ENCODE measurements at places on chromosomes 2 and 18. TPM values are rescaled to one million over a fixed set of nuclear protein-coding genes. Genes with fewer than 3 reads are reported as not detected.

Gene LRP1B
- not detected for polyA plus RNA-seq

Gene AQP12B
- not detected for polyA plus RNA-seq

Gene SIX2
- not detected for polyA plus RNA-seq

Gene SLC11A1
- polyA plus RNA-seq = 0.46 TPM

Gene CCDC93
- 13.6 TPM for polyA plus RNA-seq

Gene AQP12A
- not detected for polyA plus RNA-seq

Gene EEF1B2
- 857 TPM for polyA plus RNA-seq

Gene PDCD1
- polyA plus RNA-seq = not detected

Gene RGPD5
- polyA plus RNA-seq = 8.8 TPM

Gene CD302
- 0.08 TPM for polyA plus RNA-seq

Gene TEKT4
- polyA plus RNA-seq = not detected

Gene DSG4
- polyA plus RNA-seq = 0.50 TPM

Gene OXER1
- polyA plus RNA-seq = not detected

Gene EFEMP1
- 234 TPM for polyA plus RNA-seq

Gene CGREF1
- polyA plus RNA-seq = 1.1 TPM

Gene APCDD1
- polyA plus RNA-seq = 8.5 TPM

Gene SERPINB13
- 15.5 TPM for polyA plus RNA-seq

Gene FASTKD1
- 27.7 TPM for polyA plus RNA-seq

Gene HOXD4
- polyA plus RNA-seq = not detected

Gene ASTL
- not detected for polyA plus RNA-seq

Gene IL37
- polyA plus RNA-seq = 0.73 TPM

Gene PSMA8
- polyA plus RNA-seq = not detected

Gene ZNF396
- 0.49 TPM for polyA plus RNA-seq

Gene CD8B
- not detected for polyA plus RNA-seq

Gene AGAP1
- polyA plus RNA-seq = 13.5 TPM

Gene SSB
- polyA plus RNA-seq = 97.4 TPM

Gene C2orf78
- not detected for polyA plus RNA-seq

Gene UGT1A8
- polyA plus RNA-seq = 0.41 TPM

Gene ZBTB7C
- polyA plus RNA-seq = 0.58 TPM

Gene RNF149
- polyA plus RNA-seq = 47.1 TPM

Gene ATP6V1B1
- not detected for polyA plus RNA-seq

Gene C18orf54
- polyA plus RNA-seq = 5.1 TPM
